ENCODE measurements at places on chromosomes 4 and X. TPM values are rescaled to one million over a fixed set of nuclear protein-coding genes. Genes with fewer than 3 reads are reported as not detected.

The ATP6AP2 gene
- total RNA-seq: 162 TPM

The FAM241A gene
- total RNA-seq: 2.3 TPM

The MFAP3L gene
- total RNA-seq: 25.4 TPM

The FAM47E gene
- total RNA-seq: 17.5 TPM

The ZDHHC15 gene
- 18.0 TPM for total RNA-seq

The SLC25A43 gene
- 3.9 TPM for total RNA-seq

The TKTL2 gene
- total RNA-seq: 0.46 TPM

Measured in diencephalon (tissue), 1 donor.